Astrocyte of the hippocampus (primary cell): ENCODE measurements at places on chromosomes 12 and 14.

GRCh38 chr12:100447381-100447780 lies 26.3 kb upstream of the NR1H4 start:
- DNase-seq, result peak; percentile 6

DNA sequence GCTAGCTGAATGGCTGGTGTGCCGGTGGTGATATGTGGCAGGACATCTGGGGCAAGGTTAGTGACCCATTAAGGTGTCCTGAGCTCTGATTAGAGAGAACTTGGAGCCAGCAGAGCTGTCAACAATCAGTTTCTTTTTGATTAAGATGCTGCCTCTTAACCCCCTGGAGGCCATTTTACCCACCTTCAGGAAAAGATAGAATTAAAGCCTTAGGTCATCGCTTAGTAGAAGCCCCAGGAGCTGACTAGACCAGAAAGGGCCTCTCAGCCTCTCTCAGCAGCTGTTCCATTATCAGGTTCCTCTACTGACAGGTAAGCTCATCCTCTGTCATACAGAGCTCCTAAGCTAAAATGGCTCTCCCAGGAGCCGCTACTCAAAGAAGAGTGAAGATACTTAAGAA lies 339.0 kb downstream of the FUT8 start:
- no peak for DNase-seq

- DNase-seq, result no peak
Measured at GRCh38 chr12:94190623-94191022, 42.2 kb downstream of the PLXNC1 start.

GRCh38 chr14:64235652-64236640 lies 58.2 kb downstream of the ESR2 start:
- peak; percentile 81 for DNase-seq

- DNase-seq, result peak; percentile 18
Measured at GRCh38 chr12:18723752-18724151, 14.1 kb downstream of the PLCZ1 start.
